Stimulated activated CD8-positive, alpha-beta memory T cell treated with anti-CD3 and anti-CD28 coated beads, Interleukin-4, amount 100 ng/mL, for 4 hours (primary cell): ENCODE measurements at places on chromosomes 2 and 18.

DNA sequence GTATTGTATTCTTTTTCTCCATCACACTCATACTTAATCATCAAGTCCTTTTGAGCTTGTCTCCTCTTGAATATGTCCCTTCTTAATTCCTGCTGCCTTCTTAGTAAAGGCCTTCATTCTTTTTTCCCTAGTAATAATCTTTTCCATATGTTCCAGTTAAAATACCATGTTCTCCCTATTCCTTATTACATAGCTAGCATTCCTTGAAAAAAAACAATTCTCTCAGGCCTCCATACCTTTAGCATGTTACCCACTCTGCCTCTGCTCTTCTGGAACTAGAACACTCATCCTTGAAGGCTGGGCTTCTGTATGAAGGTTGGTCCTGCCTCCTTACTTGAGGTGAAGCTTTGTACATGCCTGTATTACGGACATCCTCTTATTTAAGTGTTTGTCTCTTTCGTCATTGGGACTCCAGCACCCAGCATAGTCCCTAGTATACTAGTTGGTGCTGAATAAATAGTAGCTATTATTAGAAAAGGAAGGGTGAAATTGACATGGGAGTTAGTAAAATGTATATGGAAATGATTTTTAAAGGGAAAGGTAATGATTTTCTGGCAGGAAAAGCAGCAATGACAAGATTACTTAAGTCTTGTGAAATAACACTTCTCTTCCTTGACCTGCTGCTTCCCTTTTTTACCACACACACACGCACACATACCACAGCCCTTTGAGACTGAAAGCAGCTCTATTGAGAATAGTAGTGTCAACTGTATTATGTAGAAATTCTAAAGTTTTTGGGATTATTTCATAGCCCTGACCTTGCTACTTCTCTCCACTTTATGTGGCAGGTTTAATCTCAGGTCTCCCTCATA, 45.6 kb downstream of the REL start:
- DNase-seq: no peak

GRCh38 chr2:224999754-225000153, 42.5 kb downstream of the DOCK10 start:
- DNase-seq: no peak

DNA sequence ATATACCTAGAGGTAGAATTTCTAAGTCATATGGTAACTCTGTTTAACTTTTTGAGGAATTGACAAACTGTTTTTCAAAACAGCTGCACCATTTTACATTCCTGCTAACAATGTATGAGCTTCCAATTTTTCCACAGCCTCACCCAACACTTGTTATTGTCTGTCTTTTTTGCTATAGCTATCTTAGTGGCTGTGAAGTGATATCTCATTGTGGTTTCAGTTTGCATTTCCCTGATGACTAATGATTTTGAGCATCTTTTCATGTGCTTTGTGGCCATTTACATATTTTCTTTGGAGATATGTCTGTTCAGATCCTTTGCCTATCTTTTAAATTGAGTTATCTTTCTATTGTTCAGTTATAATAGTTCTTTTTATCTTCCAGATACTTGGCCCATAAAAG, 273.8 kb downstream of the AGPS start:
- DNase-seq: no peak

DNA sequence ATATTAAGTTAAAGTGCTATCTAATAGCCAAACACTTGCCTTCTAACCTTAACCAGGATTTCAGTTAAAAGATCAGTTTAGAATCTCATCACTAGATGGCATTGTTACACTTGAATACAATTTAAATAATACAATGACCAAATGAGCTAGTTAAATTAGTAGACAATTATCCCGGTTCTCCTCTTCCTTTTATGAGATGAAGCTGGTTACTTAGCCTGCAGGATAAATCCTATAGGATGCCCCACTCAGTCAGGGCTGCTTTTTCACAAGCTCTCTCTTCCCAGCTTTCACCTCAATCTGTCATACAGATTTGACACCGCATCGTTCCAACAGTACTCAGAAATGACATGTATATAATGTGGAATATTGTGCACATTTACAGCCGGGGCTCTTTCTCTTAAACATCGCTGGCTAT, 678.8 kb downstream of the KCNJ3 start:
- DNase-seq: no peak

GRCh38 chr18:75205514-75206132, 3.3 kb downstream of the PTGR3 start:
- no peak for DNase-seq
